Testis (tissue), 5 donors: ENCODE measurements at places on chromosomes 2 and 18. TPM values are rescaled to one million over a fixed set of nuclear protein-coding genes. Genes with fewer than 3 reads are reported as not detected.

DNA sequence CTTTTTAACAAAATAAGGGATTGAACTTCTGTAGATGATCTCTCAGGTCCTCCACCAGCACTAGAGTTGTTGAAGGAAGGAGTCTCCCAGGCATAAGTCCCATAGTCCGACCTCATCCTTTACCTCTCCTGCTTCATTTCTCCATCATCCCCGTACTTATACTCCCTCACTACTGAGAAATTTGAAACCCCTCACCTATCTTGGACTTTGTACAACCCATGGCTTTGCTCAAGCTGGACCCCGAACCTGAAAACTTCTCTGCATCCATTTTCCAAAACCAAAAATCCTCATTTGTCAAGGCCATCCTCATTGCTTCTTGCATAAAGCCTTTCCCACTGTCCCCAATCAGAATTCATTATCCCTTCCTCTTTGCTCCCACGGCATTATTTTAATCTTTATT is 482 bp upstream of the NHEJ1 start:
- no peaks in the 10 kb centered on the region for H3K27me3 ChIP-seq
- DNase-seq = no peak
- H3K27ac ChIP-seq = peak overlapping the region; percentile 93
- peak overlapping the region; percentile 85 for H3K4me3 ChIP-seq

- no peak overlapping the region for H3K4me3 ChIP-seq
- H3K27ac ChIP-seq = no peak overlapping the region
- H3K27me3 ChIP-seq = no peaks in the 10 kb centered on the region
- H3K4me1 ChIP-seq = no peaks in the 10 kb centered on the region
- H3K36me3 ChIP-seq = no peaks in the 10 kb centered on the region
These were observed 23.2 kb downstream of the ACOXL start for GRCh38 chr2:110755491-110756078.

DNA sequence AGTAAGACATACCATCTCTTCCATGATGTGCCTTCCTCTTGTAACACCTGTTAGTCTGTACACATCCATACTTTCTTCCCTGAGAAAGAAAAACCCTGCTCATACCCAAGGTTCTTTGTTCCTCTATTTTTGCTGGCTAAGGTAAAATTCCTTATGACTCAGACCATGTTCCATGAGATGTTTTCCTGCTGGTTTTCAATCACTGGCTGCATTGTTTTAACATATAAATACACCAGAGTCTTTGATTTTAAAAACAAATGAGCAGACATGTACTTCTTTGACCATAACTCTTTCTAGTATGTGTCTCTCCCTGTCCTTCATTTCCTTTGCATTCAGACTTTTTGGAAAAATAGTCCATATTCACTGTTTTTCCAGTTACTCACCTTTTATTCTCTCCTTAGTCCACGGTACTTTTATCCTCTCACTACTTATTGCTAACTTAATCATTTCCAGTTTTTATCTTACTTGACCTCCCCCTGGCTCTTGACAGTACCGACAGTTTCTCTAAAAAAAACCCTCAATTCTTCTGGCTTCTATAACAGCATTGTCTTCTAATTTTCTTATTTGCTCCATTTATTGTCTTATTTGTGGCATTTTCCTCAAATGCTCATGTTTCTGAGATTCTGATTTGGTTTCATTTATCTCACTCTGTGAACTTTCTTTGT is 4.3 kb downstream of the VAPA start:
- no peak overlapping the region for H3K4me3 ChIP-seq
- DNase-seq = no peak
- H3K27ac ChIP-seq = no peak overlapping the region
- peaks cover 38% of the 10 kb centered on the region for H3K4me1 ChIP-seq
- H3K27me3 ChIP-seq = no peaks in the 10 kb centered on the region
- H3K36me3 ChIP-seq = no peaks in the 10 kb centered on the region

DNA sequence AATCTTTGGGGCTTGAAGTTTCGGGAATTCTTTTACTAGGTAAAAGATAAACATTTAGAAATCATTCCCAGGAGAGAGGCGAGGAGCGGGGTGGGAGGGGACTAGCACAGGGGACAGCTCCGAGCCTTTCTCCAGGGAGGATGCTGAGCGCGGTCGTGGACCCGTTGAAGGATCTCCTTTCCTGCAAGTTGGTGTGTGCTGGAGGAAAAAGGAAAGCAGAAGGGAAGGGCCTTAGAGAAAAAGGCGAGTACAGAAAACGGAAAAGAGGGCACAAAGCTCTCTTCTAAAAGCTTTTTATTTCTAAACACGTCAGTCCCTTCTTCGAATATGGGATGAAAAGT is 640 bp downstream of the SLC39A6 start:
- peak overlapping the region; percentile 91 for H3K27ac ChIP-seq
- no peaks in the 10 kb centered on the region for H3K27me3 ChIP-seq
- DNase-seq = peak; percentile 37
- H3K36me3 ChIP-seq = no peaks in the 10 kb centered on the region
- H3K4me3 ChIP-seq = peak overlapping the region; percentile 97

GRCh38 chr18:77870199-77870598 is 620.6 kb downstream of the GALR1 start:
- H3K27ac ChIP-seq = no peak overlapping the region
- H3K4me3 ChIP-seq = no peak overlapping the region
- no peaks in the 10 kb centered on the region for H3K4me1 ChIP-seq

DNA sequence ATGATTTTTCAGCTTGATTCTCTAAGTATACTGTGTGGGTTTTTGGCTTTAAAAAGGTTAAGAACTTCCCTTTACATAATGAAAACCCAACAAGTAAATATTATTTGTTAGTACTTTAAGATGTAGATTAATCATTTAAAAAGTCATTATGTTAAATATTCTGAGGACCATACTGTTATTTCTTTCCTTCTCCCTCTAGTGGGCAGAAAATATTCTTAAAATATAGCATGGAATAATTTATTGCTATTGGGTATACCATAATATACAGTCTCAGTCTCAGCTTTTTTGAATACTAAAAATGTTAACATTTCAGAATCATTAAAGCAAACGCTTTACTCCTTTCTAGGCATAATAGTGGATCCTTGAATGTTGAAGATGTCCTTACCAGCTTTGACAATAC is 28.1 kb downstream of the CAMKMT start:
- H3K27me3 ChIP-seq = no peaks in the 10 kb centered on the region
- no peak for DNase-seq
- no peaks in the 10 kb centered on the region for H3K36me3 ChIP-seq
- no peak overlapping the region for H3K27ac ChIP-seq
- H3K4me1 ChIP-seq = no peaks in the 10 kb centered on the region

GRCh38 chr2:231672617-231673347 is 35.5 kb upstream of the PTMA start:
- peak overlapping the region; percentile 53 for H3K27ac ChIP-seq
- H3K27me3 ChIP-seq = no peaks in the 10 kb centered on the region
- DNase-seq = no peak
- peaks cover 37% of the 10 kb centered on the region for H3K4me1 ChIP-seq
- no peaks in the 10 kb centered on the region for H3K36me3 ChIP-seq

GRCh38 chr2:24272161-24272802 is 88.1 kb downstream of the ITSN2 start:
- no peaks in the 10 kb centered on the region for H3K27me3 ChIP-seq
- H3K36me3 ChIP-seq = no peaks in the 10 kb centered on the region
- no peak overlapping the region for H3K27ac ChIP-seq
- H3K4me3 ChIP-seq = no peak overlapping the region
- H3K4me1 ChIP-seq = no peaks in the 10 kb centered on the region
- no peak for DNase-seq

GRCh38 chr2:60544954-60545560 is 8.4 kb downstream of the BCL11A start:
- H3K36me3 ChIP-seq = no peaks in the 10 kb centered on the region
- H3K4me1 ChIP-seq = peaks cover 7% of the 10 kb centered on the region
- H3K4me3 ChIP-seq = no peak overlapping the region
- H3K27me3 ChIP-seq = no peaks in the 10 kb centered on the region

DNA sequence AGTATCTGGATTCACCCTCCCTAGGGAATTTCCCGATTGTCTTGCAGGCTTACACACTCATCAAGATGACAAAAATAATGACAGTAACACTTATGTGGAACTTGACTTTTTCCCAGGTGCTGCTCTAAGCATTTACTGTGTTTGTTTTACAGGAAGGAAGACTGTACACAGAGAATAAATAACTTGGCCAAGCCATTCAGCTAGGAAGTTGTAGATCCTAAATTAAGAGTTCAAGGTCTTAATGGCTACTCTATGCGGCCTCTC is 549 bp upstream of the DPP4 start:
- no peak for DNase-seq
- peak overlapping the region; percentile 40 for H3K4me3 ChIP-seq
- H3K27ac ChIP-seq = no peak overlapping the region

DNA sequence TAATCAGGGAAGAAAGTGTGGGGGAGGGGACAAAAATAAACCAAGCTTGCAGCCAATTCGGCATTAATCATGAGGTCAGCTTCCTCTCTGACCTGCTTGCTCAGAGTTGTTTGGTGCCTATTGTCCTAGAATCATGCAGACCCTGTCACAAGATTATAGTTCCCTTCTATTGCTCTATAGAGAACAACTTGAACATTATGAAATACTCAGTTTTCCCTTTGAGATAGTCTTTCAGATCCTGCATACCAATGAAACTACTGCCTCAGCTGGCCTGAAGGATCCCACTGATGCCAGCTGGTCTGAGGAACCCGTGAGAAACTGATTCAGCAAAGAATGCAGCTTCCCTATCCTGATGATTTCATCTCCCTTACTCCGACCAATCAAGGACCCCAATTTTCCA is 955 bp upstream of the BBS5 start:
- DNase-seq = no peak
- H3K27ac ChIP-seq = no peak overlapping the region
- peaks cover 11% of the 10 kb centered on the region for H3K4me1 ChIP-seq
- H3K4me3 ChIP-seq = peak overlapping the region; percentile 72
- H3K36me3 ChIP-seq = no peaks in the 10 kb centered on the region
- H3K27me3 ChIP-seq = no peaks in the 10 kb centered on the region

DNA sequence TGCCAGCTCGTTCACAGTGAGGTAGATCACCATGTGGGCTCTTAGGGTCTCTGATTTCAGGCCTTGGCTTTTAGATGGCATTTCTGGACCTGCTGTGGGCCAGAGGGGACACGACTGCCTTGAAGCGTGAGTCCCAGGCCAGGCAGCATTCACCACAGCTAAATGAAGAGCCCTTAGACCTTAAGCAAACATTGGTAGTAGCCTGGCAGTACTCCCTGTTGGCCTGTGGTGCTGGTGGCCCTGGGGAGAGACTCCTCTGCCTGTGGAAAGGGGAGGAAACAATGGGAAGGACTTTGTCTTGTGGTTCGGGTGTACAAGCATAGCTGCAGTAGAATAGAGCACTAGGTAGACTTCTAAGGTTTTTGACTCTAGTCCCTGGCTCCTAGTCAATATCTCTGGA is 456.0 kb upstream of the DCC start:
- H3K4me3 ChIP-seq = no peak overlapping the region
- H3K27me3 ChIP-seq = no peaks in the 10 kb centered on the region
- H3K4me1 ChIP-seq = no peaks in the 10 kb centered on the region
- H3K27ac ChIP-seq = no peak overlapping the region
- no peak for DNase-seq

DNA sequence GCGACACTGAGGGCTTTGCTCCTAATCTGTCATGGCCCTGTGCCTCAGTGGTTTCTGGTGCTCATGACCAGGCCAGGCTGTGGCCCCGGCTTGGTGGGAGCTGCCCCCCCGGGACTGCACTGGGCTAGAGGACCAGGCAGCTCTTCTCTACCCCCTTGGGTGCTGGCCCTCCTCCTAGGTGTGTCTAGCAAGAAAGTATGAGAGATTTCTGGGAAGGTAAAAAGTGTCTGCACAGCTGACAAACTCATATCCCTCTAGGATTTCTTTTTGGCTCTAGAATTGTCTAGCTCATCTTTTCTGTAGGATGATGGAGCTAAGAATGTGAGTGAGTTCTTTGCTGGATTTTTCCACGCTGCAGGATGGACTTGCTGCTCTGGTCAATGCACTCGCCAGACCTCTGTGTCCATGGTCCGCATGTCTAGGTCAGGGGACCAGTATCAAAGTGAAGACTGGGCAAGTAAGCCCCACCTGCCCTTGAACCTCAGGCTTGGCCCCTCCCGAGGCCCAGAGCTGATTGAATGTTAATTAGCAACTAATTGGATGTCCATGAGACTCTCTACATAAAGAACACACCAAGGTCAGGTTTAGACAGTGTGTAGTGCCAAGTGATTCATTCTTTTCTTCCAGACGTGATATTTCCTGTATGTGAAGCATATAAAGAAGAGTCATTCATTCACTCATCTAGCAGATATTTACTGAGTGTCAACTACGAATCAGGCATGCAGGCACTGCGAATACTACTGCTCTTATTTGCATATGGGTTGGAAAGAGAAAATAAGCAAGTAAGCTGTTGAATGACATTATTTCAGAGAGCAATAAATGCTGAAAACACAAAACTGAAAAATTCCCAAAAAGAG is 15.6 kb upstream of the PSD4 start:
- H3K4me1 ChIP-seq = no peaks in the 10 kb centered on the region
- H3K4me3 ChIP-seq = peak overlapping the region; percentile 41
- no peaks in the 10 kb centered on the region for H3K27me3 ChIP-seq
- no peak overlapping the region for H3K27ac ChIP-seq
- DNase-seq = peak; percentile 5

DNA sequence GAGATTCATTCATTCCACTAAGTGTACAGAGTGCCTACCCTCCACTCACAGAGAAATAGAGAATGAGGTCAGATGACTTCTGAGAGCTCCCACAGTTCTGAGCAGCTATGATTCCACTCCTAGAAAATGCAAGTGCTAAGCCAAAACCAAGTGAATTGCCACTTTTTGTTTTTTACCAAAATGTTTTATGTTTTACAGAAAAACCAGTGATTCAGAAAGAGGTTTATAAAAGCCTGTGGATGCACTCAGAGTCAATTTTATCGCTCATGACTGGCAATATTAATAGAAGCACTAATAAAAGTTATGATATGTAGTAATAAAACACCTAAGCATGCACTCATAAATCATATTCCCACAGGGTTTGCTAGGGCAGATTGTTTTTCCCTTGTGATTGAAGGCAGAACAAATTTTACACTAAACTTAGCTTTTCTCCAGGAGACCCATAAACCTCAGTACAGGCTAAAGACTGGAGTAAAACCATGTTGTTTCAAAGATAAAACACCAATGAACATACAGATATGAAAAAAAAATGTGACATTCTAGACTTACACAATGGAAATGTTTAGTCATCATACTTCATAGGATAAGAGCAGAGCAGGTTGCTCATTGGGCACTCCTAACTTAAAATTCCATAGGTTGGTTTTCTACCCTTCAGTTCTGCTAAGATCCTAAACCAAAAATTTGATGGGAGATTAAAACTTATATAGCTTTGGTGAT is 67.5 kb downstream of the PDK1 start:
- no peaks in the 10 kb centered on the region for H3K36me3 ChIP-seq
- H3K4me3 ChIP-seq = no peak overlapping the region
- H3K27ac ChIP-seq = no peak overlapping the region
- H3K4me1 ChIP-seq = no peaks in the 10 kb centered on the region

- H3K36me3 ChIP-seq = no peaks in the 10 kb centered on the region
- H3K27ac ChIP-seq = no peak overlapping the region
- DNase-seq = no peak
- no peaks in the 10 kb centered on the region for H3K4me1 ChIP-seq
These were observed 707 bp downstream of the SALL3 start for GRCh38 chr18:78980279-78980771.

- DNase-seq = no peak
- no peaks in the 10 kb centered on the region for H3K27me3 ChIP-seq
- H3K4me3 ChIP-seq = no peak overlapping the region
- H3K4me1 ChIP-seq = peaks cover 11% of the 10 kb centered on the region
These were observed 83.3 kb downstream of the GALNT14 start for GRCh38 chr2:31054842-31055388.

The CLEC4F gene
- 0.31 TPM for total RNA-seq

The CNGA3 gene
- 0.63 TPM for total RNA-seq

The HOXD4 gene
- total RNA-seq = 11.5 TPM

The MLPH gene
- total RNA-seq = 6.5 TPM

The CXCR1 gene
- not detected for total RNA-seq

The CCDC74B gene
- total RNA-seq = 72.6 TPM

The TRIM54 gene
- total RNA-seq = 38.5 TPM

The MYO7B gene
- 5.6 TPM for total RNA-seq

The ALPP gene
- 0.87 TPM for total RNA-seq

The SPR gene
- 21.7 TPM for total RNA-seq
